ENCODE measurements at places on chromosomes 2 and 18.

- no peak for DNase-seq
Observed at GRCh38 chr2:191343796-191344338, 98.7 kb downstream of the MYO1B start.

- DNase-seq: no peak
Observed at GRCh38 chr2:203869223-203870042, 1.9 kb downstream of the CTLA4 start.

DNA sequence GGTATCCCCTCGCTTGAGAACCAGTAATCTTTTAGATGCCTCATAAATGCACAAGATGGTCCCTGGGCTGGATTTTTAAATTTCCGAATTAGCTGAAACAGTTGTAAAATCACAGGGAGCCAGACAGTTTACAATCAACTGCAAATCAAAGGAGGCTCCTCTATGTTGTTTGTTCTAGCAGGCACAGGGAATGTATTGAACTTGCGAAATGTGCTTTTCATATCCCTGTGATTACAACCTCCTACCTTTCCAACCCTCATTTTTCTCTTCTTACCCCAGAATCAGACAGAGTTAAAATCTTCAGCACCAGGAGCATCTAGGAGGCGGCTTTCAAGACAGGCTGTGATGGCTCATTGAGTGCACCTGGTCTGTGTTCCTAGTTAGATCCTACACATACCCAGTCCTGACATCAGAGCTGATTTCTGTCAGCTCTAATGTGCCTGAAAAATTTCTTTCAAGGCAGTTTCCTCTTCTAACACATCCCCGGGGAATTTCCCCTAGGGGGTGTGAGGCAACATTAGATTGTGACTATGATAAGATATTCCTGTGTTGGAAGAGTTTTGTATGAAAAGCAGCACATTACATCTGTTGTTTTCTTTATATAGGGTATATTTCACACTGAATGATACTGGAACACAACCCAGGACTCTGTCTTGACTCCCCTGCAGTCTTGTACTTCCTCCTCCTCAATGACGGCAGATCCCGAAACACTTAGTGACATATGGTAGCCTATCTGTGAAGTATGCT is 17.9 kb upstream of the CAVIN2 start:
- no peak for DNase-seq

GRCh38 chr2:213238753-213239495 is 45.3 kb upstream of the SPAG16 start:
- no peak for DNase-seq

- no peak for DNase-seq
Observed at GRCh38 chr2:210713122-210713521, 156.7 kb downstream of the CPS1 start.

DNA sequence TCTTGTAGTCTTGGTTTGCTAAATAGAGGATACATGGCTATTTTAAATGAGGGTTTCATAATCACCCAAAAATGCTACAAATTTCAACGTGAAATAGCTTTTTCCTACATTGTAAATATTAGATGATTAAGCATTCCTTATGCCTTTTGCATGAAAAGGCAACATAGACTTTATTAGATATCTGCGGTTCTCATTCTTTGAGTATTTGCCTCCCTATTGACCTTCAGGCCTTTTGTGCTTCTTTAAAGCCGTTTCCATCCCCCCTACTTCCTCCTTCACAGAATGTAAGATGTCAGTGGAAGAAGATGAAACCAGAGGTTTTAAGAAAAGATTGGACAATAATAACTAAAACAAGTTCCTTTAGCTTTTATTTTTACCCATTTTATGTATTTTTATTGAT is 144.1 kb downstream of the UBE2E3 start:
- no peak for DNase-seq

GRCh38 chr2:96144481-96145035 is 682 bp downstream of the DUSP2 start:
- DNase-seq: no peak

GRCh38 chr2:47617523-47618271 is 165.2 kb upstream of the MSH6 start:
- DNase-seq: no peak

DNA sequence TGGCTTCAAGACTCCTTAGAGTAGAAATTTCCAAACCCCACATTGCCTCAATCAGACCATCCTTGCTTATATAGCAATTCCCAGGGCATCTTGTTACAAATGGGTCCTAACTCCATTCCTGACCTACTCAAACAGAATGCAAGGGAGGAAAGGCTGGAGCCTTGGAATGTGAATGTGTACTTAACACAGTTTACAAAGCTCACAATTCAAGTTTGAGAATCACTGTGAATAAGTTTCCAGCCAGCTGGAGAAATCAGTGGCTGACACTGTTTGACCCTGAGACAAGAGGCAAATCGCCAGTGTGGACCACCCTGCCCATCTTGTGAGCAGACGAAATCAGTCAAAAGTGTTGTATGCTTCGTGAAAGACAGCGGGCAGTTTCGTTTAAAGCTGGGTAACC is 65.5 kb downstream of the SOWAHC start:
- DNase-seq: no peak

GRCh38 chr2:127673291-127674069 is 1.9 kb downstream of the LIMS2 start:
- no peak for DNase-seq

GRCh38 chr18:48391868-48392267 is 17.3 kb downstream of the ZBTB7C start:
- DNase-seq: no peak

- no peak for DNase-seq
Observed at GRCh38 chr2:203873921-203874631, 6.5 kb downstream of the CTLA4 start.

- no peak for DNase-seq
Observed at GRCh38 chr18:79008356-79008940, 28.8 kb downstream of the SALL3 start.

DNA sequence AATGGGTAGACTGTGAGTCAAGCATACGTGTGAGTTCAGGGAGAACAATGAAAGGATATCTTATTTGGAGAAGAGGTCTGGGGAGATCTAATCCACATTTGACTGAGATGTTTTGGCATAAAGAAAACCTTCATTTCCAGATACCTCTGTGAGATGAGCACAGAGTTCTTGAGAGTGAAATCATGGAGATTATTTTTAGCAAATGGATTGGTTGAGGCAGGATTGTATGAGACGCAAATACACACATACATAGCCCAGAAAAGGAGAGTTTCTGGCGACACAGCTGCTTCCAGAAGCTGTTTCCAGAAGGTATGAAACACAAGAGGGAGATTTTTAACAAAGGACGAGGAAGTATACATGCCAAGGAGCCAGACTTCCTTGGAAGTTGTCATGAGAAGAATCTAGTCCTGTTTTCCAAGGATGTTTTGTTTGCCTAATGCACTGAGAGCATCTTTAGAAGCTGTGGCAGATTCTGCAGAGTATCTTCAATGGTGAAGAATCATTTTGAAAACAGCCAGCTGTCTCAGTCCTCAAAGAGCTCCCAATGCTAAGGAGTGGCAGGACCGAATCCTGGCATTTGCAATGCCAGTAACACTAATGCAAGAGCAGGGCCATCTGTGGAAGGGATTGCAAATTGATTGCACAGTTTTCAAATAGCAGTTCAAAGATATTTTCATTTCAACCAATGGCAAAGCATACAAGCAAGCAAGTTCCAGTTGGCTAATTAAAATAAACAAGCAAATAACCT is 177.2 kb downstream of the SETBP1 start:
- DNase-seq: no peak

Data from stimulated activated CD8-positive, alpha-beta memory T cell treated with anti-CD3 and anti-CD28 coated beads, Interleukin-15, amount 100 ng/mL, for 4 hours (primary cell).